Posterior vena cava (tissue), 2 donors: ENCODE measurements at places on chromosomes 6 and 20.

DNA sequence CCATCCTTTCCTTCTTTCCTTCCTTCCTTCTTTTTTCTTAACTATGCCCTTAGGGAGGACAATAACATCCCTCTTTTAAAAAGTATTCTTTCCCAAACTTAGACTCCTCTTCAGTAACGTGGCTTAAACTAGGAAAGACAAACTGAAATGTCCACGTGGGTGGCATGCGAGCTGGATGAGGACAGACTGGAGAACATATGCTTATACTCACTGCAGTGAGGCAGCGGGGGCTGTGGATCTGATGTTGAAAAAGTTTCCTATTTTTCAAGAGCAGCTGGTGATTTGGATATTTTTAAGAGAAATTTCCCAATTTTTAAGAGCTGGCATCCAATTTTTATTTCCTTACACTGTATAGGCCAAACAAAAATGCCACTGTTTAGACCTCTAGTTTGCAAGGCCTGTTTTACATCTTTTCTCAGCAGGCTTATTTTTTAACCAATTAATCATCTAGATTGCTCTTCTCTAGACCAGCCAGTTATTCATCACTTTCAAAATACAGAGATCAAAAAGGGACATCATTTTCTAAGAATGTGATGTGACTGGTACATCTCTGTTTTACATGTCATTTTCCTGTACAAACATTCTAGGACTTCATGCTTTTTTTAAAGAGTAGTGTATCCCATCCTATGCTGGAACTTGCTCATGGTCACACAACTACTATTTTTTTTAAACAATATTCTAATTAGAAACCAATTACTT is 226.5 kb downstream of the BTBD9 start:
- no peak for DNase-seq

GRCh38 chr20:51705400-51705799 is 62.8 kb downstream of the ATP9A start:
- no peak for DNase-seq

GRCh38 chr20:37362231-37362792 is 16.4 kb downstream of the SRC start:
- peak; percentile 32 for DNase-seq

- no peak for DNase-seq
Measured at GRCh38 chr6:112501705-112502104, 154.6 kb downstream of the RFPL4B start.

DNA sequence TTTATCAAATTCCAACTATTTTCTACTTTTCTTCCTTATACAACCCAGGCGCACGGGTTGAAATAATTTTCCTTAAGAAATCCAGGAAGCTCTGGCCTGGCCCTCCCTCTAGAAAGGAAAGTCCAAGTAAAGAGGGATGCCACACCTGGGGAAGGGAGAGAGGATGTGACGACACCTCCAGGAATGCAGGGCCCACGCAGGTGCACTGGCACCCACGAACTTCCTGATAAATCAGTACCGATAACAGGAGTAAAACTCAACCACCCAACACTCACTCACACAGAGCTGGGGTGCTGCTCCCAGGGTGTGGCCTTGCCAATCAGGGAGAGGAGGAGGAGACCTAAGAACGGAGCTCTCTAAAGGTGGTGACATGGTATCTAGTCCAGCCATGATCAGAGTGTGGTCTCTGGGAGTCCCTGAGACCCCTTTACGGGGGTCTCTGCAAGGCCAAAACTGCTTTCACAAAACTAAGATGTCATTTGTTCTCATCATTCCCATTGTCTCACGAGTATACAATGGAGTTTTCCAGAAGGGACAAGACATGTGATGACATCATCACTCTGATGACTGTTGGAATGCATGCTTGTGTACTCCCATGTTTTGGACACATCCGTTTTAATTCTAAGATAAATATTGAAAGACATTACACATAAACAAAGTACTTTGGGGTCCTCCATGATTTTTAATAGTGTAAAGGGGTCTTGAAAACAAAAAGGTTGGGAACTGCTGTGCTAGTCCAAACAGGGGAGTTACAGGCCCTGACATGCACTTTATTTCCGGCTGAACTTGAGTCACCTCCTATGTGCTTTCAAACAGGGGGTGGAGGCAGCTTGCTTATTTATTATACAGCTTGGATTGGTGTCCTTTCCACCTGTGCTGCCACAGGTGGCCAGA is 2.2 kb upstream of the PARD6B start:
- DNase-seq: peak; percentile 29

DNA sequence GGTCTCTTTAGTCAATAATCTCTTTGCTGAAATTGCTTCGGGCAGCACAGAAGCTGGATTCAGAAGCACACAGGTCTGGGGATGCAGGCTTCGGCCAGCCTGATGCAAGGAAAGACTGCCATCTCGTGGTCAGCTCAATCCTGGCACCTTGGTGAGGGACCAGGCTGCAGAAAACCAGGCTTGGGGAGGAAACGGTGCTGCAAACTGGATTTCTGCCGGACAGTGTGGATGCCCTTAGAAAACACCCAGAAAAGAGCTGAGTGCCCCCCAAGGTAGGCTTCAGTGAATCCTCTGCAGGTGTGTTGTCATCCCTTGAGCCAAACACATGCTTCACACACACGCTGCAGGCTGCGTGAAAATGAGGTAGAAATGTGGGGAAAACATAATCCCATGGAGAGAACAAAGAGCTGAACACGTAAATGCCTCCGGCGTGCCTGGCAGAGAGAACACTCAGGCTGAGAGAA is 89.8 kb upstream of the PAX1 start:
- no peak for DNase-seq

- DNase-seq: no peak
Measured at GRCh38 chr6:131688286-131688685, 12.9 kb downstream of the OR2A4 start.

- no peak for DNase-seq
Measured at GRCh38 chr6:142952614-142953013, 7.6 kb upstream of the HIVEP2 start.

DNA sequence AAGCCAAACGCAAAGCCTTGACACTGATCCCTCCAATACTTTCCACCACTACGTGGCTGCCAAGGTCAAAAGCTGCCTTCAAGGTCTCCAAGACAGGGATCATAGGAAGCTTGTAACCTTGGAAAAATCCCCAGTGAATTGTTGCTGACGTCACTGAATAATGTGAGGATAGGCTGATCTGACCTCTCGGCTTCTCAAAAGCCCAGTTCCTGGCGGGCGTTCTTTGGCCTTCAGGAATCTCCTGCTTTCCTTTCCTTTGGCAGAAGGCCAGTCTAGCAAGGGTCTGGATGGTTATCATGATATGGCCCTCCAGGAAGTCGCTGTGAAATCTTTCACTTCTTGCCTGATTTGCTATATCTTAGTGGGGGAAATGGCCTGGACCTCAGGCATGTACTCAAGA is 61.4 kb upstream of the TNFAIP3 start:
- no peak for DNase-seq

DNA sequence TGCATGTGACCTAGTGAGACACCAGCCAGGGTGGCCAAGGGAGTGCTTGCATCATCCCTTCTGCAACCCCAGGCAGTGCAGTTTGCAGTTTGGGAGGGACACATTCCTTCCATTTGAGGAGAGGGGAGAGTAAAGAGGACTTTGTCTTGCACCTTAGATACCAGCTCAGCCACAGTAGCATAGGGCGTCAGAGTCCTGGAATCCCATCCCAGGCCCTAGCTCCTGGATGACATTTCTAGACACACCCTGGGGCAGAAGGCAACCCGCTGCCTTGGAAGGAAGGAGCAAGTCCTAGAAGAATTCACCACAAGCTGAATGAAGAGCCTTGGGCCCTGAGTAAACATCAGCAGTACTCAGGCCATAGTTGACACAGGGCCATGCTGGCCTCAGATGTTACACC is 680.4 kb upstream of the IMPG1 start:
- DNase-seq: no peak

- no peak for DNase-seq
Measured at GRCh38 chr6:35739645-35740524, 3.1 kb downstream of the ARMC12 start.

DNA sequence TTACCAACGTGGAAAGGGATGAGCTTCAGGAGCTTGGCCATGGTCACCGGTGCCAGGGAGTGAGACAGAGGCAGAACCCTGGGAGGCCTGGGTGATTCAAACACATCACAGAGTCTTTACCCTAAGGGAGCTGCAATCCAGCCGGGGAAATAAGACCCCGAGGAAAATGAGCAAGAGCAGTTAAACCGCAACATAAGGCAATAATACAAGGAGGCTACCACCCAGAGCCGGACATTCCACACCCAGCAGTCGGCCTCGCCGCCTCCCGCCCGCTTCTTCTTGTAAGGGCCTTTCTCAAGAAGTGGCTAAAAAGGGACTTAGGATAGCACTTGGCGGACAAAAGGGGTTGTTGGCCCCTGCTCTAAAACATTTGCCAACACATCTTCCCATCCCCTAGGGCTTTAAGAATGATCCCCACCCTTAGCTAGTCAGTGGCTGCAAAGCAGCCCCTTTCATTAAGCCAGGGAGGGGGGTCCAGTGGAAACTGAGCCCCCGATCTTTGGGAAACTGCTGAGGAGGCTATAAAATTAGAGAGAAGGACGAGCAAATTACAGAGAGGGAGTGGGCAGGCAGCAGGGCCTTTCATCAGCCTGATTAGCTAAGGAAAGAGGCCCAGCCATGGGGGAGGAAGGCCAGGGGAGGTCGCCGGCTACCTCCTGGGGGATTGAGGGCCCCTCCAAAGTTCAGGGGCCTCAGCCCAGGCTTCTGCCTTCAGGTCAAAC is 34.3 kb downstream of the SNX5 start:
- DNase-seq: peak; percentile 86

DNA sequence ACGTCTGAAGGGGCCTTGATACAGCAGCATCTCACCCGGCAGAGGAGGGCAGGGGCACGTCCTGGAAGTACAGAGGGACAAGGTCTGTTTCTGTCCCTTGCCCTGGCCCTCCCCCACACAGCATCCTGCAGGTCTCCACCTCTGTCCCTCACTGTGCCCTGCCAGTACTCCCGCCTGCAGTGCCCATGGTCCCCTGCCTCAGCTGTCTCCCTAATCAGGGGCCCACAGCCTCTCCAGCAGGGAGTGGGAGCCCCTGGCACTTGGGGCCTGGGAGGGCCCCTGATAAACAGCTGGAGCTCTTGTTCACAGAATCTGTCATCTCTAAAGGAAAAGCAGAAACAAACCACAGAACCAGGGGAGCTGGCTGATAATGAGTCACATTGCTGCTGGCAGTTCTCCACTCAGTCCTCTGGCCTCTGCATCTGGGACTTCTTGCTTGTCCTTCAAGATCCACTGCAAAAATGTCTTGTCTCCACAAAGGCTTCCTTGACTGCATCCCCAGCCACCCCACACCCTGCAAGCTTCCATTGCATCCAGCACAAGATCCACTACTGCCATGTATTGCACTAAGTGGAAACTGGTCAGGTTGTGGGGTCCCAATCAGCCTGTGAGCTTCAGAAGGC is 33.2 kb upstream of the TAF8 start:
- peak; percentile 10 for DNase-seq

GRCh38 chr6:24775520-24776058 is 852 bp downstream of the GMNN start:
- DNase-seq: no peak

GRCh38 chr20:39800548-39800947 is 838.4 kb downstream of the DHX35 start:
- peak; percentile 87 for DNase-seq

GRCh38 chr6:90610301-90610750 is 23.5 kb upstream of the MAP3K7 start:
- DNase-seq: no peak

- no peak for DNase-seq
Measured at GRCh38 chr6:715709-716491, 23.0 kb upstream of the EXOC2 start.

- no peak for DNase-seq
Measured at GRCh38 chr6:122736616-122737015, 42.9 kb upstream of the FABP7 start.

- DNase-seq: no peak
Measured at GRCh38 chr6:21747441-21747840, 153.9 kb downstream of the SOX4 start.

- DNase-seq: no peak
Measured at GRCh38 chr6:47733879-47734558, 35.6 kb downstream of the ADGRF4 start.

DNA sequence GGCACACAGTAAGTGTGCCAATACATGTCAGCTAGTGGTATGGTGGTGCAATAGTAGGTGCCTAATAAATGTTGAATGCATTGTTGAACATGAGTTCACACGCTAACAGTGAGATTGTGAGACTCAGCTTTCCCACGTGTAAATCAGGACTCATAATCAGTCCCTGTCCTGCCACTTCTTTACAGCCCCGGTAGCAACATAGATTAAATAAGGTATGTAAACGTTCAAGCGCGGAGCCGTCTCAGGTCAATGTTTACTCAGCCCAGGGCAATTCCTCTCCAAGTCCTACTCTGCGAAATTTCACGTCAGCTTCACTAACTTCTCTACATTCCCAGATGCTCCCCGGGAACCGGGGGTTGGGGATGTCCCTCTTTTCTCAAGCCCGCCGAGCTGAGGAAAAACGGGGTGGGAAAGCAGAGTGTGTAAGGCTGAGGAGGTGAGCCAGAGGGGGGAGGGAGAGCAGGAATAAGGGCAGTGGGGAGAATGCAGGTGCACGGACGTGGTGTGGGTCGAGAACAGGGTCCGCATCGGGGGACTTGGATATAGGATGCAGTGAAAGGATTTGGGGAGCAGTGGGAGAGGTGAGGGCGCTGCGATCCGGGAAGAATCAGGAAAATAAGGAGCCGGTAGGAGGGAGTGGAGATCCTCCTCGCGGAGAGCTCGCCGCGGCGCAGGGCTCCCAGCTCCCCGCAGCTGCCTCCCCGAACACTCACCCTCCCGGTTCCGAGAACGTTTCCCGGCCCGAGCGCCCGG is 544 bp upstream of the TP53INP2 start:
- no peak for DNase-seq

DNA sequence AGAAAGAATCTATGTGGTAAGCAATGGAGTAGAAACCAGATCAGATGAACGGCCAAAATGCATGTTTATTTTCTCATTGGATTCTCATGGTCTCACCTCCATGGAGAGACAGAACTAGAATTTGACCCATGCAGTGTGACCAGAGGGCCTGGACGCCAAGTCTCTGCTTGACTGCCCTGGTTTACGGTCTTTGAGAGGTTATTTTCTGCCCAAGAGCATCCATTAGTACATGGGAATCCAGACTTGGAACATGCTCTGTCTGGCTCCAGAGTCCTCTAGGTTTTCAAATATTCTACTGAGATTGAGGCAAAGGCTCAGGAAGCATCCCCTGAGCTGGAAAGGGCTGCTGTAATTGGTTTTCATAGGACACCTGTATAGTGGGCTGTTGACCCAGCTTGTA is 45.5 kb upstream of the UST start:
- DNase-seq: no peak

GRCh38 chr6:56073315-56073714 is 174.1 kb downstream of the COL21A1 start:
- DNase-seq: no peak

DNA sequence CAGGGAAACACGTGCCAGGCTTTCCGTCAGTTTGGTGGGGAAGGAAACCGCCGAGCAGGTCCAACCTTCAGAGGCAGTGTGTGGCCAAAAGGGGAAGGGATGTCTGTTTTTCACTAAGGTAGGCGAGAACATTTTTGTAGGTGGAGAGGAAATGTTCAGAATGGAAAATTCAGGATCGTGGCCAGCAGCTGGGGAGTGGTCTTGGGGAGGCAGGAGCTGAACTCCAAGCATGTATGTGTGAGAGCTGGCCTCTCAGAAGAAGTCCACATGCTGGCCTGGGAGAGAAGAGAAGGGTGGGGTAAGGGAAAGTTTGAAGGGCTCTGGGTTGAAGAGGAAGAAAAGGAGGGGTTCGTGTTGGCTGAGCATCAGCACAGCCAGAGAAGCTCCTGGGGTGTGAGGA is 74.9 kb downstream of the SYNDIG1 start:
- no peak for DNase-seq
